ENCODE measurements at places on chromosomes 4 and X.

DNA sequence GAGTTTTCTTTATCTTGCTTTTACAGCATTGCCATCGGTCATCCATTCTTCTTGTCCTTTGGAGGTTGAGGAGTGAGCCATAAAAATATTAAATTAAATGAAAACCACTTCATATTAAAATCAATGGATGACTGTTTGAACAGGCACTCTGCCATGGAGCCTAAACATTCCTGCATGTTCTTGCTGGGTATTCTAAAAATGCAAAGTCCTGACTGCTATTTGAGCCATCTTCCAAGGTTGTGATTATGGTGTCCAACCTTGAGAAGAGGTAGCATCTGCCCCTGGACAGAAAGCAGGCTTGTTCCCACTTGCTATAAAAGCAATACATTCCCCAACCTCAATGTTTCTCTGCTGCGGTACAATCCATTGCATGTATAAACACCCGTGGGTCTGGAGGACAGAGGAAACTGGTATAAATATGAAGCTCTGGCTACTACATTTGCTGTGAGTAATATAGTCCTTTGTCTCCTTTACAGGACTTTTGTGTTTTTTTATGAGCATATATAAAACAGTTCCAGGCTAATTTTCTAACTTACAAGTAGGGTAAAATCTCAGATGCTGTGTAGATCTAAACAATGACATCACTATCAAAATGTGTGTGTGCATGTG, 70.9 kb upstream of the FAT4 start:
- DNase-seq = no peak

DNA sequence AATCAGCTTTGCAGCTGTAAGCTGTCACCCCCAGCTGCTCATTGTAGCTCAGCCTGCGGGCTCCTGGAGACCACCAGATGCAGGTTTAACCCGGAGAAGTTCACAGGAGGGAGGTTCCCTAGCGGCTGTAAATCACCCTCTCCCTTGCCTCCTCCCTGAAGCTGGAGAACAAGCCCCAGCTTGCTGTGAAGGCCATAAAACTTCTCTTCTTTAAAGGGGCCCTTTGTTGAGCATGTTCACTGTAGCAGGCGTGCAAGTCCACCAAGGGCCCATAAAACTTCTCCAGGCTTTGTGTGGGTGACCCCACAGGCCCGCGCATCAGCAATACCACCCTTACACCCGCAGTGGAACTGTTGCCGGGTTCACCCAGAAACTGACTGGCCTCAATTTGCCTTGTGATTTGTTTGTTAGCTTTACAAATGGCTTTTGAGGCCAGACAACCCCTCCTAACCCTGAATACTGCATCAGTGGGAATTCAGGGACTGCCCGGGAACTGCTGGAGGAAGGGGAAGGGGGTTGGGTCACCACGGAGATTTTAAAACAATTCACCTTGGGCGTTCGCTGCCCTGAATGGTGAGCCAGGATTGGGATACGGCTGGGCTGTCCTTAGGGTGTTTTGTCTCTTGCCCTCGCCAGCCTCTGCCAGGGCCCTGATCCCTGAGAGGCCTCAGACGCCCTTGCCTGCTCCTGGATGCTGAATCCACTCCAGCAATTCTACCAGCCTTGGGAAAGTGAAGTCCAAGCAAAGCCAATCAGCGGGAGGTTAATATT, 49.5 kb upstream of the ATP6AP2 start:
- DNase-seq = no peak

- no peak for DNase-seq
These were observed 68.6 kb upstream of the MXRA5 start for GRCh38 chrX:3415011-3415410.

- no peak for DNase-seq
These were observed 402.7 kb downstream of the C4orf33 start for GRCh38 chr4:129498626-129499025.

DNA sequence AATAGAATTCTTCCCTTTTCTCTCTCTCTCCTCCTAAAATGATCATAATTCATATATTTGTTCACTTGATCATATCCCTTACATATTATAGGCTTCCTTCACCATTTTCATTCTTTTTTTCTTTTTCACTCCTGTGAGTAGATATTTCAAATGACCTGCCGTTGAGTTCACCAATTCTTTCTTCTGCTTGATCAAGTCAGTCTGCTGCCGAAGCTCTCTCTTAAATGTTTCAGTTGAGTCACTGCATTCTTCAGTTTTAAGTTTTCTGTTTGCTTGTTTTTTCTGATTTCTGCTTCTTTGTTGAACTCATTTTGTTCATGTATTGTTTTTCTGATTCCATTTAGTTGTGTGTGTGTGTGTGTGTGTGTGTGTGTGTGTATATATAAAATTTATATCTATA, 354.3 kb downstream of the GPAT3 start:
- DNase-seq = no peak

DNA sequence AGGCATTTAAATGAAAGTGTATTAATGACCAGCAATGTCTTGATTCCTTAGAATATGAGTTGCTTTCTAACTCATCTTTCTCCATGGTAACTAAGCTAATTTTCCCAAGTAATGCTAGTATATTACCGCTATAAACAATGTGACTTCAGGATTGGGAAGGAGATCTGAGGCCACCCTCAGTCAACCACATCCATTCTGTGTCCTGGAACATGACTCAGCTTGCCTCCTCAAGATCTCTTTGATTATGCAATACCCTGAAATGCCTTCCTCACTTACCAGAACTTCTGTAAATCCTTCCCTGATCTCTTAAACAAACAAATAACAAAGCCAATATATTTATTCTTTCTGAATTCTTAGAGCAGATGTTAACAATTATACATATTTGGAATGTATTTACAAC, 1495.5 kb downstream of the PCDH18 start:
- DNase-seq = no peak

GRCh38 chr4:184386271-184386781, 88.0 kb downstream of the IRF2 start:
- no peak for DNase-seq

GRCh38 chrX:96918864-96919263, 35.2 kb downstream of the RPA4 start:
- no peak for DNase-seq

DNA sequence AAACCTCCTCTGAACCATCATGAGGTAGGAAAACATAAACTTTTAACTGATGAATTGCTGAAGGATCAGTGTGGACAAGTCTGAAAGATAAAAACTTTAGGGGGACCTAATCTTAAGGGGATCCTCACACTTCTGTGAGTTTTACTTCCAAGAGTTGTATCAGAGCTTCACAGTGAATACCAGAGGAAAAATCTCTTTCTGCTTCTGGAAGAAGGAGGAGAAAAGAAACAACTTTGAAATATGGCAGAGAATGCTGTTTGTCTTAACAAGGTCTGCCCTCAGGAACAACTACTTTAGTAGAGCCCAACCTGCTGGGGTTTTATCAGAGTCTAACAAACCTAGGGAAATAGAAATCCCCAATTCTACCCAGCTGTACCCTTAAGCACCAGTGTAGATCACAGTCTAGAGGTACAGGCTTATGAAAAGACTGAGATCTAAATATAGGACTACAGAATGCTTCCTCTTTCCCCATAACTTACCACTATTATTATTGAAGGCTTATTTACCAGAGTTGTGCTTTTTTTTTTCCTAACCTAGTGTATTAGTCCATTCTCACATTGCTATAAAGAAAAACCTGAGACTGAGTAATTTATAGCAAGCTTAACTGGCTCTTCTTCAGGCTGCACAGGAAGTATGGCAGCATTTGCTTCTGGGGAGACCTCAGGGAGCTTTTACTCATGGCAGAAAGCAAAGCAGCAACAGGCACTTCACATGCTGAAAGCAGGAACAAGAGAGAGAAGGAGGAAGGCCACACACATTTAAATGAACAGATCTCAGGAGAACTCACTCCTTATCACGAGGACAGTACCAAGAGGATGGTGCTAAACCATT, 167.9 kb downstream of the CAMK2D start:
- no peak for DNase-seq

DNA sequence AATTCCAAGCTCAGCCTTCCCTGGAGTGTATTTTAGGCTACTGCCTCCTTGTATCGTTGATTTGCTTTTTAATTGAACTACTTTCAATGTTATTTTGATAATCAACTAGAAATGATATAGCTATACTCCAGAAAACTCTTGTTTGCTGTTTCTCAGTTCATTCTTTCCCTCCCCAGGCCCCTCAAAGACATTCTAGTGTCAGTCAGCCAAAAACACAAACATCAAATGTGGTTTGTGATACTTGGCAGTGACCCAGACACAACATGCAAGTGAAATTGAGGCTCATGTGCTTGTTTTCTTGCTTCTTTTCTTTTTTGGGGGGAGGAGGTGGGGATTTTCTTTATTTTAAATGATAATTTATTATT, 7.6 kb downstream of the FAT4 start:
- DNase-seq = no peak

- DNase-seq = no peak
These were observed 748 bp downstream of the CT47B1 start for GRCh38 chrX:120874678-120875557.

DNA sequence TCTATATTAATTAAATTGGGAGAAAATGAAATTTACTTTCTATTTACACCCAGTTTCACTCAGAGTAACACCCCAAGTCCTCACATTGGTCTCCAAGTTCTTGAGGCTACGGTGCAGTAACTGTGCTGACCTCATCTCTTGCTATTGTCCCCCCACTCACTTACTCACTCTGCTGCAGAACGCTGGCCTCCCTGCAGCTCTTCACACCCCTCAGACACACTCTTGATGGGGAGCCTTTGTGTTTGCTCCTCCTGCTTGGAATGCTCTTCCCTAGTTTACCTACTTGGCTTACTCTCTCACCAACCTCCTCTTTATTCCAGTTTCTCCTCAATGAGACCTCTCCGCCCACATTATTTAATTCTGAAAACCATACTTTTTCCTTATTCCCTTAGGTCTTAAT, 22.2 kb upstream of the SPARCL1 start:
- DNase-seq = no peak

- no peak for DNase-seq
These were observed 217.2 kb upstream of the BOD1L1 start for GRCh38 chr4:13844740-13845139.

DNA sequence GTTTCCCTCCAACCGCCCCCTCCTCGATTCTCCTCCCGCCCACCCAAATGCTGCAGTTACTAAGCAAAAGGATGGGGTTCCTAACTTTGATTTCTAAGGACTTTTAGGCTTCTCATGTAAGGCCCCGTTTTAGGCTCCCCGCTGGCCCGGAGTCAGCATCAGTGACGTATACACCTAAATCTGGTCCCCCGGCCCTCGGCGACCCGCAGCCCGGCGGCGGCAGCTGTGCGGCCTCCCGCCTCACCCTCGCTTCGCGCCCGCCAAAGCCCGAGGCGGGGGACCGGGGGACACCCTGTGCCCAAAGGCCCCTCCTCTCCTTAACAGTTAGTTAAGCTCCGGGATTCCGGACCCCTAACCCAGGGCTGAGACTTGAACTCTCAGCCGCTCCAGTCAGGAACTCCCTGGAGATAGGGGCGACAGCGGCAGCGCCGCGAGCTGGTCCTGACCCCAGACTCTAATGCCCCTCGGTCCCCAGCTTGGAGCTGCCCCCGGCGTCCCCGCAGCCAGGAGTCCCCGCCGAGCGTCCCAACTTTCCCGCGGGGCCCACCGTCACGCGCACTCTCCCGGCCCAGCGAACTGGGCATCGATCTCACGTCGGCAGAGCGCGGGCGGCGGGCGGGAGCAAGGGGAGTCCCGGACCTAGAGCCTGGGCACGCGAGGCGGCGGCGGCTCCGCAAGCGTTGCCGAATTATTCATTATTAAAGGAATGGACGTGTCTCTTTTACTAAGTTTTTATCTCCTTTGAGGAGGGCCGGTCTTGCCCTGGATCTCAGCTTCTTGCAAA, 1.5 kb upstream of the NR3C2 start:
- DNase-seq = no peak

DNA sequence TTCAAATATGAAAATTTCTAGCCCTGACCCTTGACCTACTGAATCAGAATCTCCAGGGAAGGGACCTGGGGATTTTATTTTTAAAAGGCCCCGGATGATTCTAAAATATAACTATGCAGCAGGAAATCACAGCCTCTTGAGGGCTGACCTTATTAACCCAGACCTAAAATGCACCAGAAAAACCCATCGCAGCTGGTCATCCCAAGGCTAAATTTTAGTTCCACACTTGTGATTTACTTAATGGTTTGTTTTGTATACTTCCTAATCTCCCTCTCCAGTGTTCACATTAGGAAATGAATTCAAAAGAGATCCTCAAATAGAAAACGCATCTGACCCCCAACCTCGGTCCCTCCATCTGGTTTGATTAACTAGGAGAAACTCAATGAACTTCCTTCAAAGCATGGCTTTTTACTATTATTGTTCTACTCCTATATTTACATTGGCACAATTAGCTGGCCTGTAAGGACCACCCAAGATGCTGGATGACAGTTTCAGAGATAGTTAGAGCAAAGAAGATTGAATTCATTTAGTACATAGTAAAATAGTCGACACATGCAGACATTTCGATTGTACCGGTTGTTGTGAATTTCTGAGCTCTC, 147.8 kb upstream of the MED14 start:
- no peak for DNase-seq

GRCh38 chr4:111991797-111992196, 153.5 kb upstream of the FAM241A start:
- no peak for DNase-seq

GRCh38 chr4:99612281-99612680, 37.7 kb downstream of the MTTP start:
- no peak for DNase-seq

- no peak for DNase-seq
These were observed 17.7 kb upstream of the STIM2 start for GRCh38 chr4:26842911-26843310.

- DNase-seq = no peak
These were observed 231.4 kb downstream of the PRDM5 start for GRCh38 chr4:120691106-120691505.

GRCh38 chr4:157882901-157883300, 289.9 kb downstream of the GASK1B start:
- no peak for DNase-seq

GRCh38 chr4:2135083-2135482, 76.0 kb downstream of the NAT8L start:
- no peak for DNase-seq

- no peak for DNase-seq
These were observed 184.8 kb downstream of the ARHGAP24 start for GRCh38 chr4:85659610-85660218.

DNA sequence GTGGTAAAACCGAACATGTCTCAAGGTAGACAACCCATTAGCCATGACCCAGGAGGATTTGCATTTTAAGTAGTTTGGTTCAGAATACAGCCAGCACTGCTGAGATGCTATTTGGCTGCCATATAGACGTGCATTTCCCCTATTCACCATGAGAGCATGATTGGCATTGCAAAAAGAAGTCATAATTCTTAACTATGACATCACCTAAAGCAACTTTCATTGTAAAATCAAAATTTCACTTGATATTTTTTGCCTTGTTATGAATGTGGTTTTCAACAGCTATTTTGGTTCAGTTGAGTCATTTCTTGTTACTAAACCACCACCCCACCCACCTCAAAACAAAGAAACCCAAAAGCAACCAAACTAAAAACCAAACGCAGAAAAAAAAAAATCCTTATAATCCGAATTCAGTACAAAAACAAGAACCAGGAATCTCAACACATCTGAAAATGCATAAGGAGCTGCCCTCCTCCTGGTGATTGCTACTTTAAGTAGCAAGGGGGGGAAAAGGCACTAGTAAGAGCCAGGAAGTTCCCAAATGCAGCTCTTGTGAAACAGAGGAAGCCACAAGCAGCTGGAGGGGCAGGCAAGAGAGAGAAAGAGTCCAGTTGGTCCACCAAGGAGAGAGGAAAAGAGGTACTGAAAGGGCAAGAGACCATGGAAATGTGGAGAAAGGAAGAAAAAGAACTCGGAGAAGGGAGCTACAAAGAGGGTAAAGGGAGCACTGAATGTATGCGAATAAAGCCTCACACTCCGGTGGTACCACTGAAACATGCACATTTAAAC, 3.1 kb downstream of the SLITRK4 start:
- DNase-seq = no peak

- DNase-seq = no peak
These were observed 23.4 kb downstream of the LANCL3 start for GRCh38 chrX:37594755-37595382.

Data from stimulated activated CD8-positive, alpha-beta memory T cell treated with anti-CD3 and anti-CD28 coated beads, Interleukin-12 subunit alpha, Interleukin-12 subunit beta, amount 100 ng/mL, for 4 hours (primary cell).